Right ventricle myocardium superior (tissue), 1 donor: ENCODE measurements at places on chromosomes 11 and 22. TPM values are rescaled to one million over a fixed set of nuclear protein-coding genes. Genes with fewer than 3 reads are reported as not detected.

- DNase-seq, result no peak
Measured at GRCh38 chr22:41974691-41975290, 5.5 kb downstream of the SEPTIN3 start.

The OR8G5 gene
- total RNA-seq, result not detected

The KDM4E gene
- not detected for total RNA-seq

DNA sequence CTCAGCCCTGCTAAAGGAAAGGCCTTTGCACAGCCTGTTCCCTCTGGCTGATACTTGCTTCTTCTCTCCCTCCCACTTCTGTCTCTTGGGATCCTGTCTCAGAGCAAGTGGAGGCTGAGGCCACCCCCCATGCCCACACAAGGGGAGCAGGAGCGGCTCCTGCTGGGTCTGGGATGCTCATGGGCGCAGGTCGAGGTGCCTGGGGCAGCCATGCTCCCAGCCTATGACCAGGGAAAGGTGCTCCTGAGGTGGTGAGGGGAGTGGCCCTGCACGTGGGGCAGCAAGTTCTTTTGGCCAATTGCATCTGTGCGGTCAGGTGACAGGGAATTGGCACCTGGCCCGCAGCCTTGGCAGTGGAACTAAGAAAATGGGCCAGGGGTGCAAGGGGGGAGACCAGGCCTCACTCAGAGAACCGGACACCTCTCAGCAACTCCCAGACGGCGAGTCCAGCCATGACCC lies 1.5 kb downstream of the MAPK11 start:
- no peak for DNase-seq

DNA sequence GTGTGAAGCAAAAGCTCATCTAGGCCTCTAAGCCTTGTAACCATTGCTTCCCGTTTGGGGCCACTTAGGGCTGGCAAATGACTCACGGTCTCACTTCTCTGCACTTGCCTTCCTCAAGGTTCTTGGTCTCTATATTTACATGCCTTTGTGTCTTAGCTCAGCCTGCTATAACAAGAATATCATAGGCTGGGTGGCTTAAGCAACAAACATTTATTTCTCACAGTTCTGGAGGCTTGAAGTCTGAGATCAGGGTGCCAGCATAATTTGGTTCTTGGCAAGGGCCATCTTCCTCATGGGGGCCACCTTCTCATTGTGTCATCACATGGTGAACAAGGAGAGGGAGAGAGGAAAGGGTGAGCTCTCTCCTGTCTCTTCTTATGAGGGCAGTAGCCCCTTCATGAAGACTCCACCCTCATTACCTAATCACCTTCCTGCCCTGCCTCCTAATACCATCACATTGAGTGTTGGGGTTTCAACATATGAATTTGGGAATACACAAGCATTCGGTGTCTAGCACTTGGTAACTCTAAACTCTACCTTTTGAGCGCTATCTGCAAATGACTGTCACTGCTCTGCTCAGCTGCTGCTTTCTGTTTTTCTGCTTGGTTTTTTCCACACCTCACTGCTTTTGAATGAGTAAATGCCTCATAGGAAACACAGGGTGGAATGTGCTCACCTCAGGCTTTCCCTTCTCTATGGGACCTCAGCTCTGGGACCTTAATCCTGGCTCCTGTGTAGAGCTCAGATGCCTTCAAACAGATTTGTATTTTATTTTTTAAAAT lies 16.2 kb upstream of the ME3 start:
- DNase-seq, result no peak

- DNase-seq, result no peak
Measured at GRCh38 chr11:119121811-119122124, 388 bp downstream of the HINFP start.

DNA sequence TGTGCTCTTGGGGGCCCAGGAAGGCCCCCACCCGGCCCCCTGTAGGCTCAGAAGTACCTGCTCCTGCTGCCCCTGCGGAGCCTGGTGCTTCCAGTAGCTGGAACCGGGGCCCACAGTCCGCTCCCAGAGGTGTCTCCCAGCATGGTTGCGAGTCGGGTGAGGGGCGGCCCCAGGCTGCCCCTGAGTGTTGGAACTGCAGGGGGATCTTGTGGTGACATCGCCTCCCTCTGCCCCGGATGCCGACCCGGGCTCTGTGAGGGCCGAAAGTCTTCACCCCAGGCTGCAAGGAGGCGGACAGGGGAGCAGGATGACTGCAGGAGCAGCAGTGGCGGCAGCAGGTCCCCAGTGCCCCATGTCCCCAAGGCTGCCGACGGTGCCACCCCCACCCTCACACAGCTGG lies 9.5 kb upstream of the PKP3 start:
- DNase-seq, result no peak

DNA sequence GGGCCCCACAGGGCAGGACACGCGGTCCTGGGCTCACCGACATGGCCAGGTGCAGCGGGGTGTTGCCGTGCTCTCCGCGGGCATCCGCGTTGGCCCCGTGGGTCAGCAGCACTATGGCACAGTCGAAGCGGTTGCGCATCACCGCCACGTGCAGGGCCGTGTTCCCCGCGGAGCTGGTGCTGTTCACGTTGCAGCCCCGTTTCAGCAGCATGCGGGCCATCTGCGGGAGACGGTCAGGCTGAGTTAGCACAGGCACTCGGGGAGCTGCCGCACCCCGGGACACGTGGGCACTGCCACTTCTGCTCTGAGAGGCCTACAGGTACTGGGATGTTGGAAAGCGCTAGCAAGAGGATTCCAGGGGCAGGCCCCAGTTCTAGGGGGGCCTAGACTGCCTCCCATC lies 22.3 kb upstream of the BAIAP2L2 start:
- DNase-seq, result peak; percentile 36

The PIM3 gene
- 61.5 TPM for total RNA-seq

GRCh38 chr11:65947133-65947532 lies 1.9 kb downstream of the TSGA10IP start:
- DNase-seq, result no peak

DNA sequence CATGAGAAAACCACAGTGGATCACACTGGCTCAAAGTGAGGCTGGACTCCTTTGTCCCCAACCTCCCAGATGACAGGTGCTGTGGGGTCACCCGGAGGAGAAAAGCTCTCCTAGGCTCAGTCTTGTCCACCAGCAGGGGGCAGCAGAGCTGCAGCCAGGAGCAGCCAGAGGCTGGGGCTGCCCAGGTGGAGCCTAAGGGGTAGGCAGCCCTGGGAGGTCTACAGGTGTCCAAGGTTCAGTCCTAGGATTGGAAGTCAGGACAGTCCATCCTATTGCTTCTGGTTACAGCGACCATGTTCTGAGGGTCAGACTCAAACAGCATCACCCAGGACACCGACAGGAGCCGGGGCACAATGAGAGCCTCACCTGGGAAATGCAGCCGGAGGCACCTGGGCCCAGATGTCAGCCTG lies 77.6 kb upstream of the IGLL5 start:
- DNase-seq, result peak; percentile 67

DNA sequence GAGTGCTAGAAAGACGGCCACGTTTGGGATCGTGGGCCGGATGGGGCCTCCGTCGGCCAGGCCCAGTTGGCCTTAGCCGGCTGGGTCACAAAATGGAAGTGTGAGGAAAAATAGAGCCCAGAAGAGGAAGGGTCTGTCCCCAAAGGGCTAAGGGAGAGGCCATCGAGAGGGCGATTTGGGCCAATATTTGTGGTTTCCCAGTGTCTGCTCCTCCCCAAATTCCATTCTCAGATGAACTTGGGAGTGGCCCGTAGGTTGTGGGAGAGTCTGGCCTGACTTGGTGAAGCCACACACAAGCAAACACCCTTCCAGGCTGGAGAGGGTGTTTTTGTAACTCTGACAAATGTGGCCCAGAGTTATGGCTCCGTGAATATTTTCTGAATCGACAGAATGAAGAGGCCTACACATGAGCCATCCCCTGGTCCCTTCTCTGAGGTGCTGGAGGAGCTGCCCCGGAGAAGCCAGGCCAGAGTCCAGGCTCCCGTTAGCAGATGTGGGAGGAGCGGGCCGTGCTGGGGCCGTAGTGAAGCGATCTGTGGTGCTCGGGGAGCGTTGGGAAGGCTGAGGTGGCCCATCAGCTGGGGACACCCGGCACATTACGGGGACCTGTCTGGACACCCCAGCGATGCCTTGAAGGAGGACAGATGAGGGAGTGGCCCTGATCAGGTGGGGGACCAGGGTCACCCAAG lies 73.5 kb upstream of the PPARA start:
- DNase-seq, result peak; percentile 69

The GTSE1 gene
- 0.43 TPM for total RNA-seq

The ALKBH8 gene
- total RNA-seq, result 6.2 TPM
